ENCODE measurements at places on chromosomes 1 and 21.
A peak's percentile ranks its signal among the peaks of the same experiment; 100 is the strongest.

DNA sequence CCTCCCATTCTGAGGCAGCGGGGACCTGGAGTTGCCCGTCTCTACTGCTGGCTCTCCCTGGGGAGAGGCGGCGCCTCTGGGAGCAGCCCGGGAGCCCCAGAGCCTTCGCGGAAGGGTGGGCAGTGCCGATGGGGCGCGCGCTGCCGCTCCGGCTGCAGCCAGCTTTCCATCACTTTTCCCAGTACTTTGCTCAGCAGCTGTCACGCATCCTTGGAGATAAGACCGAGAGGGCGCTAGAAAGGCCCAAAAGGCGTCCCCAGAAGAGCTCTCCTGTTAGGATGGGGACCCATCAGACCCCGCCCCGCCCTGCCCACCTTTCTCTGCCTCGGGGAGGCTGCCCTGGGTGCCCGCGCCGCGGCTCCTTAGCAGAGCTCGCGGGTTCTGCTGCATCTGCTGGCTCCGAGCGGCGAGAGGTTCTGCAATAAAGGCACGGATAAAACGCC lies 534 bp downstream of the KCNH1 start:
- DNase-seq = peak; percentile 33

DNA sequence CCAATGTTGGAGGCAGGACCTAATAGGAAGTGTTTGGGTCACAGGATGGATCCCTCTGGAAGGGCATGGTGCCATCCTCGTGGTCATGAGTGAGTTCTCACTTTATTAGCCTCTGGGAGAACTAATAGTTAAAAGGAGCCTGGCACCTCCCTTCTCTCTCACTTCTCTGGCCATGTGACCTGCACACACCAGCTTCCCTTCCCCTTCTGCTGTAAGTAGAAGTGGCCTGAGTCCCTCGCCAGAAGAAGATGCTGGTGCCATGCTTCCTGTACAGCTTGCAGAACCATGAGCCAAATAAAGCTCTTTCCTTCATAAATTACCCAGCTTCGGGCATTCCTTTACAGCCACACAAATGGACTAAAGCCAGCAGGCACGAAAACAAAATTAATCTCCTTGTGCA lies 23.6 kb downstream of the ACOT7 start:
- no peak for DNase-seq

DNA sequence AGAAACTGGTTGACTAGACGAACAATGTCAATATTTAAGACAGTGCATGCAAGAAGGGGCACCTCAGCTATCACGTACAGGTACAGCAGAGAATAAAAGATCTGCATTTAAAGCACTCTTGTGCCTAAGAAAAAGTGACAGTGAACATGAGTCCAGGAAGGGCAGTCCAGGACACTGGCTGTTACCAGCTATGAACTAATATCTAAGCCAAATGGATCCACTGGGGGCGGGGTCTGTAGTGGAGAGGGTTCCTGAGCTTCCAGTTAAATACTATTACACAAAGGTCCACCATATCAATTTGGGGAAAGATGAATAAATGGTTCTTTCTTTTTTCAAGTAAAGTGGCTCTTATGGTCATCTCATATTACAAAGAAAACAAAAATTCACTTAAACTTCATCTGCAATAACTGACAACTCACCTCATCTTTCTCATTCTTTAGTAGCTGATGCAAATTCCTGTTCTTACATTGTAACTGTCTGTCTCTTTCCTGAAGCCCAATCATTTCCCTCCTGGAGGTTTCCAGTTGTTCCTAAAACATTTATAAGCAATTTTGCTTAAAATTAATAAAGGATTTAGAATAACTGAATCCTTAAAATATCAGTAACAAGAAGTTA lies 24.5 kb downstream of the SSX2IP start:
- no peak for DNase-seq

GRCh38 chr1:34739613-34740012 lies 15.2 kb upstream of the GJB5 start:
- no peak for DNase-seq

DNA sequence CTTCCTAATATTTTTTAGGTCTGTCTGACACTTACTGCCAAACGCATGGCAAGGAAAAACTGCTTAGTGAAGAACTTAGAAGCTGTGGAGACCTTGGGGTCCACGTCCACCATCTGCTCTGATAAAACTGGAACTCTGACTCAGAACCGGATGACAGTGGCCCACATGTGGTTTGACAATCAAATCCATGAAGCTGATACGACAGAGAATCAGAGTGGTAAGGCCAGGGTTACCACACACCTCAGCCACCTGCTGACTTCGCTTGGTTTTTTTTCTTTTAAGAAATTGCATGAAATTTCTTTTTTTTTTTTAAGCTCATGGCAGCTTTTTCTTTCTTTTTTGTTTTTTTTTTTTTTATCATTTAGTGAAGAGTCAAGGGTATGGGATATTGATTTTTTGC lies 17.2 kb downstream of the ATP1A1 start:
- DNase-seq = peak; percentile 35

DNA sequence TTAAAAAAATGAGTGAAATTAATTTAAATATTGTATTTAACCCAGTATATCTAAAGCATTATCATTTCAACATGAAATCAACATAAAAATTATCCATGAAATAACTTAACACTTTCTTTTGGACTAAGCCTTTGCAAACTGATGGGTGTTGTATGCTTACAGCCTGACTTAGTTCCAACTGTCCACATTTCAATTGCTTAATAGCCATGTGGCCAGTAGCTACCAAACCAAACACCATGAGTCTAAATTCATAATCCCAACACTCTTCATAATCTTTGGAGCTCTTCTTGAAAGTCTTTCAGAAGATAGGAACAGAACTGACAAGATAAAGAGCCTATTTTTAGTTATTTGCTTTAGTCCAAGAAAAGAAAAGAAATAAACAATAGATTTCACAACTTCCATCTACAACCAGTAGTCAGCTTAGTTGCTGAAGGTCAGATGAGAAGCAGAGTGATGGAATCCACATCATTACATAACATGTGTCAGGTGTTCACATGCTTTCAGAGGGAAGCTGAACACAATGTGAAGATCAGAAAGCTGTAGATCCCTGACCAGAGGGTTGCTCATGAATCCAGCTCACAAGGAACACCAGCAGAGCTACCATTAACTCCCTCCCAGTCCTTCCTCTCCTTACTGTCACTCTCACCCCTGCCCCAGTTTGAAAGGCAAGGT lies 144.0 kb upstream of the ZNF648 start:
- no peak for DNase-seq

DNA sequence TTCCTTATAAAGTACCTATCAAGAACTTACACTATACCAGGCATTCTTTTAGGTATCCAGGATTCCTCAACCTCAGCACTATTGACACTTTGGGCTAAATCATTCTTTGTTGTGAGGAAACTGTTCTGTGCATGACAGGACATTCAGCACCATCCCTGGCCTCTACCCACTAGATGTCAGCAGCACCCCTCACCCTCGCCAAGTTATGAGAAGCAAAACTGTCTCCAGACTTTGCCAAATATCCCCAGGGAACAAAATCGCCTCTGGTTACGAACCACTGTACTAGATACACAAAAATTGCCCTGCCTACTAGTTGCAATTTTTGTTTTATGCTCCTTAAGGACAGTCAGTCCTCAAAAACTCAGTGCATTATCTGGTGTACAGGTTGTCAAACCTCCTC lies 35.7 kb downstream of the PALMD start:
- DNase-seq = no peak

All from activated CD8-positive, alpha-beta memory T cell treated with anti-CD3 and anti-CD28 coated beads, Interleukin-2, amount 50 U/mL, for 4 hours (primary cell).